Hematopoietic multipotent progenitor cell treated with erythropoietin and hydrocortisone succinate and interleukin-3 and kit ligand, for 17 days (in vitro differentiated cells): ENCODE measurements at places on chromosomes 1 and 21.

- DNase-seq = no peak
Measured at GRCh38 chr1:148363439-148363810, 119.7 kb downstream of the PPIAL4G start.

DNA sequence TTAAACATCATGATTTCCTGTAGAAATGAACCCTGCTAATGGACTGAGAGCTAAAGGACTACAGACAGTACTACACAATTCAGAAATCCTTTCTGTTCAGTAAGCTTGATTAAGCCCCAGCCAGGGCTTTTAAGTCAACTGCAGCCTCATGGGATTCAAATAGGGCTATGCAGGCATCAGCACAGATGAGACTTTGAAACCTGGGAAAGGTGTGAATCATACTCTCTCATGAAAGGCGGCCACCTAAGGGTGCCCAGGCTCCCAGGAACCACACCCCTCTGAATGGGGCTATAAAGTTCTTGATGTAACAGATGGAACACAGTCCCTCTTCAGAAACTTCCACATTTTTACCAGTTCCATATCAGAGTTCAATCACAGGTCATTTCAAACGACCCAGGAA, 7.6 kb downstream of the SIPA1L2 start:
- no peak for DNase-seq

GRCh38 chr1:158509471-158510156, 37.6 kb downstream of the OR10R2 start:
- no peak for DNase-seq

- DNase-seq = no peak
Measured at GRCh38 chr1:111221633-111222291, 5.8 kb upstream of the CHI3L2 start.

GRCh38 chr1:197807216-197807615, 31.9 kb upstream of the DENND1B start:
- no peak for DNase-seq
